ENCODE measurements at places on chromosomes 2 and 18. TPM values are rescaled to one million over a fixed set of nuclear protein-coding genes. Genes with fewer than 3 reads are reported as not detected.

DNA sequence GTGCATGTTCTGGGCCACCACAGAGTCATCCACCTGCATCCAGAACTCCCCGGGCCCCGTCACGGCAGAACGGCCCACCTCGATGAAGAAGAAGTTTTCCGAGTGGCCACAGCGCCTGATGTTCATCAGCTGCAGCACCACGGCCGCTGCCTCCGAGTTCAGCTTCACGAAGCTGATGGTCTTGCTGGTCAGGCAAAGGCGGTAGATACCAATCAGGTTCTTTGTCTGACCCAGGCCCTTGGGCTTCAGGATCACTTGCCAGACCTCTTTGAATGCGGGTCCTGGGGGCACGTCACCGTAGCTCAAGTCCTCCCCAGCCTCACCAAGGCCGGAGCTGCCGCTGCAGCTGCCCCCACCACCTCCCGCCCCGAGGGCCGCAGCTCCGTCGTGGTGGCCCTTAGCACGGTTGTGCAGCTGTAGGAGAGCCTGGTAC is 1.6 kb downstream of the IRS1 start:
- peak; percentile 53 for DNase-seq

DNA sequence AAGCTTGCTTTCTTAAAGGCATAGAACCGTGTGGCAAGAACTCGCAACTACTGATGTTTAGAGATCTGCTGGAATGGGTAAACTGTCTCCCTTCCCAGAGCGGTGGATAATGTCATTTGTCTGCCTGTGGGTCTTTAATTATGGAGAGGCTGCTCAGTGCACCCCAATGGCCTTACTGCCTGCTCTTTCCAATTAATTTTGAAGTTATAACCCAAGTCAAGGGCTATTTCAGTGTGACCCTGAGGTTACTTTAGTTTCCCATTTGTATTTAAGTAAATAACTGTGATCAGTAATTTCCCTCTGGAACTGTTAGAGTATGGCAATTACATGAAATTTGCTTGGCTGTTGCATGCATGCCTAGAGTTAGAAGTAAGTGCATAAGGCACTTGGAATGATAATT is 48.9 kb upstream of the LYPD6 start:
- DNase-seq: no peak

DNA sequence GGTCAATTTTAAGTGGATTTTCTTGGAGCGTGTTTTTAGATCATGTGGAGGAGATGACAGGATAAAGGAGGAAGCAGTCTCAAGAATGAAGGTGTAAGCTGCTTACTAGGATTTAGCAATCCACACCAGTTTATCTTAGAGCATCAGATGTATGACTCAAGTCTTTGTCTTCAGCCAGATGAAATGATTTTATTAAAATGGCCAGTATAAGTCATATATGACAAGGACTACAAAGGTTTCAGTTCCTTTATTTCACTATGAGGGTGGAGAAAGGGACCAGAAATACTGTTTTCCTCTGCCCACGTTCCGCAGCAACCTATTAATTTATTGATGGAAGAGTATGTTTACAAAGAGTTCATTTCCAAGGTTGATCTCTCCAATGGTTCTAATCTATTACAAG is 970.5 kb upstream of the SLC39A10 start:
- no peak for DNase-seq

DNA sequence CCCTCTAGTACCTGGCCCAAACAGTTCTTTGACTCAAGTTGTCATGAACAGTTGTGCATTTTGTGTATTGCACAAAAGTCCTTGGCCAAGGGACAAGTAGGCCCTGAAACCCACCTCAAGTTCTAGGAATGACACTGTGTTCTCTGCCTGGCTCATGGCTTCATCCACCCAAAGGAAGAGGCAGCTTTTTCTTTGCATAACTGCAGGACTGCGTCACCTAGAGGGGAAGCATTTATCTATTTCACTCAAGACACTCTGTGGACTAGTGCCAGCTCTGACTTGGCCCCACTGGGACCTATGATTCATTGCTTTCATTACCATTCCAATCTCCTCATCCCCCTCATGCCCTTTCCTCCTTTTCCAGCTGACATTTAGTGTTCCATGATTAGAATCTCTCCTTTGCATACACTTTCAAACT is 119.3 kb upstream of the SIX2 start:
- DNase-seq: no peak

DNA sequence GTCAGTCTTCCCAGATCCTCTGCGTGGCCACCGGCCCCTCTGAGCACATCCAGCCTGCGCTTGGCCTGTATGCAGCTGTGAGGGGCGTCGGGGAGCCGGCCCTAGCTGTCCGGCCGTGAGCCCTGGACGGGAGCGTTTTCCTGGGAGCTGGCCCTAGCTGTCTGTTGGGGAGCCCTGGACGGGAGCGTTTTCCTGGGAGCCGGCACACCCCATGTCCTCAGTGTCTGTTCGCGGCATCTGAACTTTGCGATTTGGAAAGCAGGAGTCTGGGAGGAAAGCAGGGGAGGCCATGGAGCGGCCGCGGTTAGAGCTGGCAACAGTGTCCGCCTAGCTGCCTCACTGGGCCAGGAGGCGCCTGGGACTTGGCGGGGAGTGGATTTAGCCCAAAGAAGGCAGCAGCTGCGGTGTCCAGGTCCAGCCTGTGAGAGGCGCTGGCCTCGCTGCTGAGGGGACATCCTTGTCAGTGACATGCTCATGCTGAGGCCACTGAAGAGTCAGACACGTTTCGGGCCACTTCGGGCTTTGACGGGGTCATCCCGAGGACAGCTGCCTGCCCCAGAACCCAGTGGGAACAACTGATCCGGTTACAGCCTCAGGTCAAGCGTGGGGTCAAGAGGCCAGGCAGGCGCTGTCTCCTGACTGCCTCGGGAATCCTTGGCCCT is 75.8 kb downstream of the KCNG2 start:
- no peak for DNase-seq

- no peak for DNase-seq
Observed at GRCh38 chr18:10011751-10012150, 97.9 kb downstream of the VAPA start.

GRCh38 chr2:236546561-236547002 is 23.0 kb upstream of the ACKR3 start:
- DNase-seq: no peak

GRCh38 chr2:3575534-3576262 is 638 bp downstream of the RPS7 start:
- no peak for DNase-seq

GRCh38 chr2:69271831-69272257 is 115.2 kb downstream of the GFPT1 start:
- DNase-seq: no peak

- DNase-seq: no peak
Observed at GRCh38 chr2:210655229-210655975, 99.0 kb downstream of the CPS1 start.

GRCh38 chr2:154437104-154437503 is 261.4 kb upstream of the KCNJ3 start:
- no peak for DNase-seq

- no peak for DNase-seq
Observed at GRCh38 chr2:45191976-45192375, 182.7 kb upstream of the SIX2 start.

GRCh38 chr18:49456794-49457193 is 3.7 kb downstream of the DYM start:
- no peak for DNase-seq

- DNase-seq: no peak
Observed at GRCh38 chr18:65750389-65751154, at the start of gene CDH7. Gene CDH7, plus strand, starts transcription at chr18:65751012. Its CDS starts 11,831 bp downstream, at chr18:65762843.

DNA sequence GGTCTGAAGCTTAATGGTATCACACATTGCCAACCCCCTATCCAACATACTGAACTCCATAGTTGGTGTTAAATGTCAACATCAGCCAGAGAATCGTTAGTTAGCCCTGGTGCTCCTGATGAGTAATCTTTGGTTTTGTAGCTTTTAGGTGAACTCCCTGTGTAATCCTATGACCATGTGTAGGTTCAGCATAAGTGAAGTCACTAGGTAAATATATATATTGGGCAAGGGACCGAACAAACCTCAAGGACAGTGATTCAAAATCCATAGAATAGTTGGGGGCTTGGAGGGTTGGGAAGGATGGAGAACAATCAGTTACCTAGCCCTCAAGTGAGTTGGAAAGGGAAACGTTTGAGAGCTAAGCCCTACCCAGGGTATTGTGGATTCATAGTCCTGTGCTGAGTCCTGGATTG is 16.0 kb upstream of the AP1S3 start:
- no peak for DNase-seq

- peak; percentile 57 for DNase-seq
Observed at GRCh38 chr2:199458806-199459285, 1.1 kb upstream of the SATB2 start.

DNA sequence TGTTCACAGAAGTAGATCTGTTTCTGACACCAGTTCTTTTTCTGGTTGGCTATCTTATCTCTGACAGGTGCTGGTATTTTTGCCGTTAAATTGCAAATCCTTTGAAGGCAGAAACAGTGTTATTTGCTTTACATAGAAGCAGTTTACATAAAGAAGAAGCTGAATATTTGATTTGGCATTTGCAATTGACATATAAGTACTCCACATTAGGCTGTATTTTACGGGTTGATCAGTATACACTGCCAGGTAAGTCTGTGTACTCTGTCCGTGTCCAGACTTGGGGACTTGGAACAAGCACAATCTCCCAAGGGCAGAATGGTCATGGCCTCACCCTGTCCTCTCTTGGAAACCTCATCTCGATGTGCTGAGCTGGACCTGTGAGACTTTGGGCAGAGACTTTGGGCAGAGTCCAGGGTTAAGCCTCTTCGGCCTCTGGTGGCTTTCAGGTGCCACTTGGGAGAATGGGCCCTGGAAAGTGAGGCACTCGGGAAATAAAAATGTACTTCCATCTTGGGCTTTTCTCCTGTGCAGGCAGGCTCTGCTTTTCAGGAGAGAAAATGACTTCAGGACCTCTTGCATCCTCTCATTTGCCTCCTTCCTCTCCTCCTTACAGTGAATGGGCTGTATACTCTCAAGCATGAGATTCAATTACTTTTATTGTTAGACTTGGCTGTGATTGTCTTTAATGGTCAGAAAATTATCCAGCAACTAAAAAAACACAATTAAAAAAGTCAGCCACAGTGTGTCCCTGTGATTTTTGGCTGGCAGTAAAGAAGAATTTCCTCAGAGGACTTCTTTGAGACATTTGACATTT is 108.5 kb downstream of the RAPGEF4 start:
- no peak for DNase-seq

- no peak for DNase-seq
Observed at GRCh38 chr2:8335801-8336200, 346.1 kb upstream of the ID2 start.

DNA sequence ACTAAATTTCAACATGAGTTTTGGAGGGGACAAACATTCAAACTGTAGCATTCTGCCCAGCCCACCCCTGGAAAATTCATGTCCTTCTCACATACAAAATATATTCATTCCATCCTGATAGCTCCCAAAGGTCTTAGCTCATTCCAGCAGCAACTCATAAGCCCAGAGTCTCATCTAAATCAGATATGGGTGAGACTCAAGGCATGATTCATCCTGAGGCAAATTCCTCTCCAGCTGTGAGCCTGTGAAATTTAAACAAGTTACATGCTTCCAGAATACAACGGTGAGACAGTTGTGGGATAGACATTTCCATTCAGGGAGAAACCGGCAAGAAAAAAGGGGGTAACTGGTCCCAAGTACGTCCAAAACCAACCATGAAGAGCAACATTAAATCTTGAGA is 43.5 kb upstream of the FAHD2A start:
- DNase-seq: no peak

DNA sequence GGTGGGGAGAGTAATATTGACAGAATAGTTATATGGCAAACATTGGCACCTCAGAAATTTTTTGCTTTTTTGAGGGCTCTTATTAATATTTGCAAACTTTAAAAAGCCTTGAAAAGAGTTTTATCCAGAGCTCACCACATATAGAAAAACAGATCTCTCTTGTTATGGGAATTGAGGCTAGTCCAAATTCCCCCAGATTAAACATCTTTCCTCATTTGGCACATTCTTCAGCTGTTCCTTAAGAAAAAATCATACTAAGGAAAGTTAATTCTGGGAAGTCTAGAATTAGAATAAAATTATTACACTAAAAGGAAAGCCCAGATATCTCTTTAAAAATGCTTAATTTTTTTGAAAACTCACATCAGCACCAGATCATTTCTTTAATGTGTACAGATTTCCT is 5.6 kb downstream of the TFPI start:
- DNase-seq: no peak

DNA sequence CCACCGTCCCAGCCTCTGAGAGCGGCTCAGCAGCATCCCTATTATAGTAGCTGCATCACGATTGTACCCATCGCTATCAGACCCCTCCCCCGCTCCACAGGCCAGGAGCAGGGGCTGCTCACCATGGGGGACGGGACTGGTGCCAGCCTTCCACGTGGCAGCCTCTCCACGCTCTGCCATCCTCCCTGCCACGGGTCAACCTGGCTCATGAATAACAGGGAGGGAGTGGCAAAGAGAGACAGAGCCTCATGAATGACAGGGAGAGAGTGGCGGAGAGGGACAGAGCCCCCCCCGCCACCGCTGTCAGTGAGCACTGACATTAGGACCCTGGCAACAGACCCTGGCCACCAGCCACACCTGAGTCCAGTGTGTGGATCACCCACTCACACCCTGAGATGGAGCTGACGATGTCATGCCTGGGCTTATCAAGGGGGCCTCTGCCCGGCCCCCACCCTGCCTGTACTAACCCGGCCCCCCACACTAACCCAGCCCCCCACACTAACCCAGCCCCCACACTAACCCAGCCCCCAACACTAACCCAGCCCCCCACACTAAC is 16.9 kb downstream of the CROCC2 start:
- peak; percentile 33 for DNase-seq

GRCh38 chr2:178676046-178676445 is 131.2 kb downstream of the TTN start:
- DNase-seq: no peak

- DNase-seq: no peak
Observed at GRCh38 chr18:73782405-73782804, 365.2 kb downstream of the FBXO15 start.

DNA sequence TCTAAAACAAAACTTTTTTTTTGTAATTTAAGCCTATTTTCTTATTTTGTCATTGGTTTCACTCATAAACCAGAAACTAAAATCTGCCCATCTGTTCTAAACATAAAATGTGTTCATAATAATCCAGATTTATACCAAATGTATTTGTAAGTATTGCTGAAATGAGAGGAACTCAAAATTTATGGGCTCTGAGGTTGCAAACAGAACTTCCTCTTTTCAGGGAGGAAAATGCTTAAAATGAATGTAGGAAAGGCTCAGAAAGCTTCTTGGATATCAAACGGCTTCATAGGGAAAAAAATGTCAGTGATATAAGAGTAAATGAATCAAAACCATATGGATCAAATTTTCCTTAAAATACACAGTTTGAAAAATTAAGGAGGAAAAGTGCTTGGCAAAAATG is 83.9 kb downstream of the PAX3 start:
- DNase-seq: no peak

- no peak for DNase-seq
Observed at GRCh38 chr2:69525261-69525660, 88.0 kb upstream of the NFU1 start.

Gene HOXD11
- not detected for total RNA-seq

Gene ELOA2
- total RNA-seq: not detected

Gene CTLA4
- total RNA-seq: not detected

Gene NEURL3
- total RNA-seq: not detected

Gene ITGB1BP1
- total RNA-seq: 64.5 TPM

Gene TET3
- 7.9 TPM for total RNA-seq

Gene KIAA2012
- total RNA-seq: not detected

Gene MFSD2B
- total RNA-seq: 0.07 TPM

Gene BOLL
- total RNA-seq: not detected

Gene PPP1R7
- 35.1 TPM for total RNA-seq

Gene COL6A3
- total RNA-seq: 444 TPM

Gene OSBPL1A
- total RNA-seq: 28.1 TPM

Gene HOXD13
- total RNA-seq: not detected

Gene COL3A1
- total RNA-seq: 192 TPM

Gene DSG3
- not detected for total RNA-seq

Gene LIMS4
- total RNA-seq: 8.4 TPM

Gene REG3G
- 1.5 TPM for total RNA-seq

Gene LOXHD1
- total RNA-seq: 0.30 TPM

All from ovary (tissue), 10 donors.